ENCODE measurements at places on chromosomes 7 and 10.

- no peak for DNase-seq
Observed at GRCh38 chr7:4841836-4842235, 20.0 kb downstream of the PAPOLB start.

DNA sequence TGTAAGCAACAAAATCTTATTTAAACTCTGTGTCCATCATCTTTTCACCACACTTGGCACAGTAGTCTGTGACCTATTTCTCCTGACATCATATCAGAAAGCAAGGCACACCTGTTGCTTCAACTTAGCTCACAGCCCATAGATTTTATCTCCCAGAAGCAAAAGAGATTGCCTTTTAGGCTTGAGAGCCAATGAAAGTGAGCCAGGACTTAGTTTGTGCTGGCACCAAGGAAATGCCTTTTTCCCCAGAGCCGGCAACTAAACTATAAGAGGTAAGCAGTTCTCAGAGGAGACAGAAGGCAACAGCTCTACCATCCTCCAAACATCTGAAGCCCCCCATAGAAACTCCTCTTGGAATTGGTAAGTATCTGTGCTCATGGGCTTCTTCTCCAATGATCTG lies at the start of gene ACSM6:
TSS of gene ACSM6 (plus strand) at position 295 of the 400 bp plus-strand sequence. CDS start 248 bp downstream, outside the sequence.
- DNase-seq: no peak

GRCh38 chr10:20486791-20487190 lies 410.3 kb downstream of the NEBL start:
- no peak for DNase-seq

- DNase-seq: no peak
Observed at GRCh38 chr10:3791974-3792633, 7.1 kb upstream of the KLF6 start.

DNA sequence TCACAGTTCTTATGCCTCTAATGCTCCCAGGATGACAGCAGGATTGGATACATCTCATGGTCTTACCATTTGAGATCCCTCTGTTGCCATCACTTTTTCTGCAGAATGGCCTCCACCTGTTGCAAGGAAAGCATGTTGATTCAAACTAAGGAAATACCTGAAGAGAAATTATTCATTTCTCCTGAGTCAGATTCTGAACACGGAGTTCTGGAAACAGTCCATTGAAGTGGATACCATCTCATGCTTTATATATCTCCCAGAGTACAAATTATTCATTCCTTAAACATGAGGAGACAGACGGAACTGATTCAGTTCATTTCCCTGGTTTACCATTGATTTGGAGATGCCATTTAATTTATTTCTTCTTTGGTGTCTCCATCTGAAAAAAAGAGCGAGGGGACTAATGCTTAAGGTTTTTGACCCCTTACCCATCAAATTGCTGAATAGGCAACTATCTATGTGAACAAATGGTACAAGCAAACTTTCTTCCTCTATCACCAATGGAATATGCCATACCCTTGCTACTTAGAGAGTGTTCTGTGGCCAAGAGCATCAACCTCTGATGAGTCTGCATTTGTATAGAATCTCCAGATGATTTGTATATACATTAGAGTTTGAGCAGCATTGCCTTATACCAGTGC lies 305.0 kb upstream of the LRGUK start:
- no peak for DNase-seq

- no peak for DNase-seq
Observed at GRCh38 chr10:6203331-6204062, 765 bp downstream of the PFKFB3 start.

DNA sequence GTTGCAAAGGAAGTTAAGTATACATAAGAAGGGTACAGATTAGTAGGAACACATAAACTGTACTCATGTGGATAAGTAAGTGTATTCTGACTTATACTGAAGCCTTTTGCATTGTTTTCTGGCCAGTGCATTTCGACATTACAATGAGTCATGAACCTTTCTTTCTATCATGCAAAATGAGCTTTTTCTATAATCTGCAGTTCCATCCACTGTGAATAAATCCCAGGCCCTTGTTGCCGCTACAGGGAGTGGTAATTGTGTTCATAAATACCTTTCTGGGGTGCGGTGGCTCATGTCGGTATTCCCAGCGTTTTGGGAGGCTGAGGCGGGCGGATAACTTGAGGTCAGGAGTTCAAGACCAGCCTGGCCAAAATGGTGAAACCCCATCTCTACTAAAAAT lies 858.3 kb downstream of the GRM8 start:
- no peak for DNase-seq

- no peak for DNase-seq
Observed at GRCh38 chr7:79410345-79410744, 43.1 kb downstream of the MAGI2 start.

DNA sequence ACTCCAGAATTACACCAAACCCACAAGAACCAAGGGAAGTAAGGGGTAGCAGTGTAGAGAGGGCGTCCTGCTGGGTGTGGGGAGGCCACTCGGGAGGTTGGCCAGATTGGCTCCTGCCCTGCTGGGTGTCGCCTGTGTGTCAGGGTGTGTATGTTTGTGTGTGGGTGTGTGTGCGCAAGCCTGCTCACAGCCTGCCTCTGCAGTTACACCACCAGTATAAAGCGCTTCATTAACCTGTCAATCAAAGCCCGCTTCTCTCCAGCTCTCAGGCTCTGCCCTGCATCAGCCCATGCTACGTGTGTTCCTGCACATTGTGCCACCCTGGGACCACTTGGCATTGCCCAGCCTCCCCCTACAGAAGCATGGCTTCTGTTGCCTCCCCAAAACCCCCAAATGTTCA lies 83.3 kb upstream of the PAX2 start:
- no peak for DNase-seq

GRCh38 chr7:107684287-107684686 lies 23.7 kb downstream of the SLC26A4 start:
- no peak for DNase-seq

DNA sequence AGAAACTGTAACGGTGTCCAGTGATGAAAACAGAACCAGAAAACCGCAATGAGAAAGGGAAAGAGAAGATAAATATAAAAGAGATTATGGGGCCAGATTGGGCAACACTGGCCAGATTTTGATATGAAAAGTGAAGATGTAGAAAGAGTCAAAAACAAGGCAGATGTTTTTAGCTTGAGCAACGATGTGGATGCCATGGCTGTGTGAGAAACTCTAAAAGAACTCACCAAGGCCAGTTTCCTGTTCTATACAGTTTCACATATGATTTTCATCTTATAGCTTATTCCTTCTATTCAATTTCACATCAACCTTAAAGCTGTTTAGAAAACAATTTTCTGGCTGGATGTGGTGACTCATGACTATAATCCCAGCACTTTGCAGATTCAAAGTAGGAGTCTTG lies 36.3 kb downstream of the CSTF2T start:
- no peak for DNase-seq
